GM19239 (cell line): ENCODE measurements at places on chromosomes 5 and 9.

DNA sequence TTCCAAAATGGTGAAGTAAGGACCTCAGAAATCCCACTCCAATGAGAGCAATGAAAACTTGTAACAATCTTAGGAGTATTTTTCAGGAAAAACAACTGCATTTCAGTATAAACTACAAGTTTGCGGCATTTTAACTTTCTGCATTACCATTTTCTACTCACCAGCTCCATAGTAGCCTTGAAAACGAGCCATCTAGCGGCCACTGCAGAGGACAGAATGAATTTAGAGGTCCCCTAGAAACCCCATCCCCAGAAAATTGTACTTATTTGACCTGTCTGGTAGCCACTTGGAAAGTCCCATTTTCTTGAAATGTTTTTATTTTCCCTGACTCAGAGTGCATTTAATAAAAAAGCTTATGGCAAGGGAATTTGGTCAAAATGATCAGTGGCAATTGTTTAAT is 205.4 kb upstream of the ITGA1 start:
- no peak for DNase-seq

DNA sequence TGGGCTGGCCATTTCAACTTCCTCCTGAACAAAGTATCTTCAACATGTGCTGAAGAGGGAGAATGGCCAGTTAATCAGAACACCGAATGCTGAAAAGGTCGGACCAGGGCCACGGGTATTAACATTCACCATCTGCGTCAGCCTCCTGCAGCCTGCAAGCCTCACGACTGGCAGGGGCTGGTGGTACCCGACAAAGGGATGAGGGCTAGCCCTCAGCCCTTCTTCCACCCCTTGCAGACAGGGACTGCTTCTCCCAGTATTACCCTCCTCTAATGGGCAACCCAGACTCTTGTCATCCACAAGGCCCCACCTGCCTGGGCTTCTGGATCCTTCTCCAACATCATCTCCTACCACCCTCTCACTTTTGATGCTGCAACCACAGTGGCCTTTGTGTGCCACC is 246.6 kb downstream of the FSTL4 start:
- no peak for DNase-seq

DNA sequence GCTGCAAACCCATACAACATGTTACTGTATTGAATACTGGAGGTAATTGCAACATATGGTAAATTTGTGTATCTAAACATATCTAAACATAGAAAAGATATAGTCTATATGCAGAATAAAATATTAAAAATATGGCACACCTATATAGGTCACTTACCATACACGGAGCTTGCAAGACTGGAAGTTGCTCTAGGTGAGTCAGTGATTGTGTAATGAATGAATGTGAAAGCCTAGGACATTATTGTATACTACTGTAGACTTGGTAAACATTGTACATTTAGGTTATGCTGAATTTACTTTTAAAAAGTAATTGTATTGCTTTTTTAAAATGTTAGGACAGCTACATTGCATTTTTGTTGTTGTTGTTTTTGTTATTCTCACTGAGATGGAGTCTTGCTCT is 968.8 kb downstream of the TLE1 start:
- DNase-seq, result no peak

DNA sequence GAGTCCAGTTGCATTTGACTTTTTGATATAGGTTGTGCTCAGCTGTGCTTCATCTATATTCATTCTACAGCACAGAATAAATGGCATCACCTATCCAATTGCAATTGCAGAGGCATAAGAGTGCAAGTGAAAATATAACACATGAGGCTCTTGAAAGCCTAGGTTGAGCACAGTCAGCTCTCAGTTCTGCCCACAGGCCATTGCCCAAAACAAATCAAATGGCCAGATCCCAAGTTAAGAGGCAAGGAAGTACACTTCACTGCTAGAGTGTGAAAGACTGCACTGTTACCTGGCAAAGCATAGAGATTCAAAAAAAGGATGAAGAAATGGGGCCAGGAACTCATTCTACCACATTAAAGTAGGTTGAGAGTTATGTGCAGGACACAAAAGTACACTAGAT is 305.5 kb upstream of the SEMA6A start:
- DNase-seq, result no peak

GRCh38 chr9:114588651-114589526 is 1.3 kb downstream of the ATP6V1G1 start:
- no peak for DNase-seq

DNA sequence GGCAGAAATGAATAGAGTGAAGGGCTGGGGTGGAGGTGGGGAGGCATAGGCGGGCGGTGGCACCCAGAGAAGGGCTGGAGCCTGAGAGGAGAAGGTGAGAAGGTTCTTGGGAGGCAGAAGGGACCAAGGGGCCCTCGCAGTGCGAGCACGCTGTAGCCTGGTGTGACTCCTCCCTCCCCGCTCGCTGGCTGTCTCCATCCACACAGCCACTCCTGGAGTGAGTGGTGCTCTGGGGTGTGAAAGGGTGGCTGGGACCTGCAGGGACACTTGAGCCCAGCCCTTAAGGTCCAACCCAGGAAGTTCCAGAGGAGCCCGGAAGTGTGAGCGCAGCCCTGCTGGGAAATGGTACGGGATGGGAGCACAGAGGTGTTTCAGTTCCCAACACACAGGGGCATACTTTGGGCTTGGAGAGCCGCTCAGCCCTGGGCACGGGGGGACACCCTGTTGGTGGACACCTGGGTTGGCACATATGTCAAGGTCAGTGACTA is 9.3 kb upstream of the SCGB3A1 start:
- peak; percentile 4 for DNase-seq

DNA sequence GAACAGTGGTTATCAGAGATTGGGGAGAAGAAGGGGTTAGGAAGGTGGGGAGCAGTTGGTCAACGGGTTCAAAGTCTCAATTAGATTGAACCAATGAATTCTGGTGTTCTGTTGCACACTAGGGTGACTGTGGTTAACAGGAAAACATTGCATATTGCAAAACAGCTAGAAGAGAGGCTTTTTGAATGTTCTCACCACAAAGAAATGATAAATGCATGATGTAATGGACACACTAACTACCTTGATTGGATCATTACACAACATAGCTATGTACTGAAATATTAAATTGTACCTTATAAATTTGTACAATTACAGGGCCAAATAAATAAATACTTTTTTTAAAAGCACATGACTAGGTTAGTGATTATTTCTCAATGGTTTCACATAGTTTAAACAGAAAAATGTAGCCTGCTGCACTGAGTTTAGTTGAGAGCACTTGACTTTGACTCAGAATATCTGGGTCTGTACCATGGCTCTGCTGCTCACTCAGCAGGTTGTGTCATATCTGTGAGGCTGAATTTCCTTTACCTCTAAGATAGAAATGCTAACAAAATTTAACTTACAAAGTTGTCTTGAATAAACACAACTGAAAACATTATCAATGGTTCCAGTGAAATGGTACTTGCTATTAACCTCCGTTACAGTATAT is 30.4 kb downstream of the NUDT12 start:
- no peak for DNase-seq

DNA sequence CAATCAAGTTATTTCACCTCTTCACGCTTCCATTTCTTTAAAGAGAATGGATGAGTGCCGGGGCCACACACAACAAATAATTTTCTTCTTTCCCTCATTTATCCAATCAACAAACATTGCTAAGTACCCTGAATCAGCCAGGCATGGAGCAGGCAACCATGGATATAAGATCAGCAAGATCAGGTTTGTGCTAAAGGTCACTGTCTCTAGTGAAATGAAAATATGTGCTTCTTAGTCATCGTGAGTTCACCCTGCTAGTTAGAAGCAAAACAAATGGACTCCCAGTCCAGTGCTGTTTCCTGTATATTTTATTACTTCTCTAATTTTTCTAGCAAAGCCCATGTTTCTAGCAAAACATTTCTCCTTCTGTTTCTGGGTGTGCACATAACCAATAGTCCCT is 629.2 kb downstream of the BNC2 start:
- no peak for DNase-seq

GRCh38 chr5:23461576-23461975 is 45.8 kb upstream of the PRDM9 start:
- DNase-seq, result no peak

GRCh38 chr9:33186457-33187168 is 19.5 kb upstream of the B4GALT1 start:
- DNase-seq, result no peak

DNA sequence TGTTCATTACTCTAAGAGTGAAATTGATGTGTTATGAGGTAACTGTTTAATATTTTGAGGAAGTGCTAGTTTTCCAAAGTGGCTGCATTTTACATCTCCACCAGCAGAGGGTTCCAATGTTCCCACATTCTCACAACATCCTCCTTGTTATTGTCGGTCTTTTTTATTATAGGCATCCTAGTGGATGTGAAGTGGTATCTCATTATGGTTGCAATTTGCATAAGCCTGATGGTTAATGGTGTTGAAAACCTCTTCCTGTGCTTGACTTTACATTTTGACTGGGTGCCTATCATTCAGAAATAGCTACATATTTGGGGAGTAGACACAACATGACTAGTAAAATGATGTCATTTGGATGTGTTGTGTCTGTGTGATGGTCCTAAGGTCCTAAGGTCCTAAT is 143.6 kb downstream of the MRPS30 start:
- DNase-seq, result no peak

- DNase-seq, result no peak
These were observed 30.0 kb downstream of the TRIM32 start for GRCh38 chr9:116717150-116717549.

DNA sequence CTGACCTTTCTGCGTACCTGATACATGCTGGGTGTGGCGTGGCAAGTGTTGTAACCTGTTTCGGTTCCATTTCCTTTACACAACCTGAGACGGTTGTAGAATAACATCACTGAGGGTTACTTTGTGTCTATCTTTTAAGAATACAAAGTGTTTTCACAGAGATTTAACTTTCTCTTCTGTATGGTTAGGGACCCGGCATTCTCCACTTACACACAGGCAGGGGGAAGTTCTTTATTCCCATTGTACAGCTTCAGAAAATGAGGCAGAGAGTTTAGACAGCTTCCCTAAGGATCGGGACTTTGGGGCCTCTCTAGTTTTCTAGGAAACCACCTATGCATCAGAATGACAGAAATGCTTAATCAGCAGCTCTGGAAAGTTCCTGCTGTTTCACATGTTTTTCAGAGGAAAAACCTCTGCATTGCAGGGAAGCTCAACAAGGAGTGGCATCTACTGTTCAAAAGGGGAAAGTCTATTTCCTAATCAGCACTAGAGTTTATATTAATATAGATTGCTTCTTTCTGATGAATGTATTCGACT is 41.3 kb downstream of the CAST start:
- DNase-seq, result peak; percentile 17

GRCh38 chr5:68762201-68762600 is 331.6 kb upstream of the SLC30A5 start:
- no peak for DNase-seq

GRCh38 chr9:110464321-110464720 is 115.2 kb downstream of the SVEP1 start:
- no peak for DNase-seq

GRCh38 chr5:101429241-101429640 is 526.2 kb upstream of the ST8SIA4 start:
- DNase-seq, result no peak

- DNase-seq, result no peak
These were observed 1157.9 kb downstream of the TAF11L14 start for GRCh38 chr5:18792145-18792544.

GRCh38 chr5:116616876-116617275 is 42.3 kb upstream of the SEMA6A start:
- no peak for DNase-seq

DNA sequence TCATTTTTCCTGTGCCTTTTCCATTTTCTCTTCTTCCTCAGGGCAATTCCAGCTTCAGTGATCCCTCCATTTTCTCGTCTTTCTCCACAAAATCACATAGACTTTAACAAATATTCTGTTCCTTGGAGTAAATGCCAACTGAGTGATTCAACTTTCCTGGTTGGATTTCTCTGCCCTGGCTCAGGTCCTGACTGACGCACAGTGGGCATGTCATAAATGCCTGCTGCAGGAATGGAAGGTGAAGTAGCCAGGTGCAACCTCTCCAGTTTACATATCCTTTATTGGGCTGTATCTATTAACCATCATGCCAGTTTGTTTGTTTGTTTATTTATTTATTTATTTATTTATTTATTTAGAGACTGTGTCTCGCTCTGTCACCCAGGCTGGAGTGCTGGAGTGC is 95.1 kb downstream of the MEF2C start:
- DNase-seq, result no peak

GRCh38 chr5:144201588-144201987 is 30.9 kb downstream of the KCTD16 start:
- no peak for DNase-seq

- DNase-seq, result no peak
These were observed 378.2 kb downstream of the FAM170A start for GRCh38 chr5:120007598-120007997.

- DNase-seq, result no peak
These were observed 112.5 kb upstream of the SLCO6A1 start for GRCh38 chr5:102611312-102611711.

- no peak for DNase-seq
These were observed 6.6 kb downstream of the ANKDD1B start for GRCh38 chr5:75617736-75618352.
